ENCODE measurements at places on chromosomes 2 and 18.
A peak's percentile ranks its signal among the peaks of the same experiment; 100 is the strongest.

GRCh38 chr2:8320311-8321066 is 361.4 kb upstream of the ID2 start:
- no peak for DNase-seq

DNA sequence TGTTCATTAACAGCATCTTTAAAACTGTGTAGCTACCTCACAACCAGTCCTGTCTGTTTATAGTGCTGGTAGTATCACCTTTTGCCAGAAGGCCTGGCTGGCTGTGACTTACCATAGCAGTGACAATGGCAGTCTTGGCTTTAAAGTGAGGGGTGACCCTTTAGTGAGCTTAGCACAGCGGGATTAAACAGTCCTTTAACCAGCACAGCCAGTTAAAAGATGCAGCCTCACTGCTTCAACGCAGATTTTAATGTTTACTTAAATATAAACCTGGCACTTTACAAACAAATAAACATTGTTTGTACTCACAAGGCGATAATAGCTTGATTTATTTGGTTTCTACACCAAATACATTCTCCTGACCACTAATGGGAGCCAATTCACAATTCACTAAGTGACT is 7.0 kb downstream of the RRM2 start:
- DNase-seq = no peak

- no peak for DNase-seq
These were observed 18.7 kb upstream of the METTL21A start for GRCh38 chr2:207643892-207644291.

DNA sequence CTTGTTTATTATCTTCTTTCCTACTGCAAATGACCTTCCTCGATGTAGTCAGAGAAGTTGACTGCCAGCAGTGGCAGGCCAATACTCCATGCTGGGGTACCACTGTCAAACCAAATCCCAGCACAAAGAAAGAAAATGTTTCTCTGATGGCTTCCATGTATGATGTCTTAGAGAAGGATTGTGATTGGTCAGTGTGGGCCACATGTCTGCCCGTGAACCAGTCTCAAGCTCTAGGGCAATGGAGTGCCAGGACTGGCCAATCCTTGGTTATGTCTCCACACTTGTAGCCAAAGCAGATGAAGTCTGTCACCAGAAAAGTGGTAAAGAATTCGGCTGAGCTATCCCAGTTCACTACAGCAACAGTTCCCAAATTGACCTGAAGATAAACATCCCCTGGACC is 17.6 kb upstream of the SMAD4 start:
- DNase-seq = no peak

DNA sequence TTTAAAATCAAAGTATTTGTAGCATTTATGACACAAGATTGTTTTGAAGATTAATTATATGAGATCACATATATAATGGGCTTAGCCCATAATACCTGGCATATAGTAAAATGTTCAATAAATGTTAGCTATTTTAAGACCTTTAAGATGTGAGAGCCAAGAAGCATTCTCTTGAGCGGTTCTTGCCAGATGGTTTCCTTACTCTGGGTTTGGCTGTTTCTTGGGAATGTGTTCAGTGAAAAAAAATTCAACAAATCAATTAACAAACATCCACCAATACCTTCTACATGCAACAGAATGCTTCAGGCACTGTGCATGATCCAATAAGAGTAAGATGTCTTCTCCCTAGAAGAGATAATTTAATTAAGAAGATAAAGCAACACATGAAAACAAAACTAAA is 230.4 kb downstream of the CMPK2 start:
- no peak for DNase-seq

DNA sequence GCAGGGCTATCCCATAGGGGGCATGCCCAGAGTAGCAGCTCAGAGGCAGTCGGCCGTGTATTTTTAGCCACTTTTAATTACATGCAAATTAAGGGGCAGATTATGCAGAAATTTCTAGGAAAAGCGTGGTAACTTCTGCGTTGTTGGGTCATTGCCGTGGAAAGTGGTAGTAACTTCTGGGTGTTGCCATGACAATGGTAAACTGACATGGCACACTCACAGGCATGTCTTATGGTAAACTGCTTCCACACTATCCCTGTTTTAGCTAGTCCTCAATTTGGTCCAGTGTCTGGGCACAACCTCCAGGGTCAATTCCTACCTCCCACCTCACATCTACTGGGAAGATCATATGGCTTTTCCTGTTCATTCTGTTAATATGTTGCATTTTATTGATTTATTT is 428.9 kb upstream of the FANCL start:
- DNase-seq = no peak

GRCh38 chr18:10093445-10093844 is 179.6 kb downstream of the VAPA start:
- DNase-seq = no peak

- DNase-seq = no peak
These were observed 910 bp downstream of the SRSF7 start for GRCh38 chr2:38750011-38750890.

DNA sequence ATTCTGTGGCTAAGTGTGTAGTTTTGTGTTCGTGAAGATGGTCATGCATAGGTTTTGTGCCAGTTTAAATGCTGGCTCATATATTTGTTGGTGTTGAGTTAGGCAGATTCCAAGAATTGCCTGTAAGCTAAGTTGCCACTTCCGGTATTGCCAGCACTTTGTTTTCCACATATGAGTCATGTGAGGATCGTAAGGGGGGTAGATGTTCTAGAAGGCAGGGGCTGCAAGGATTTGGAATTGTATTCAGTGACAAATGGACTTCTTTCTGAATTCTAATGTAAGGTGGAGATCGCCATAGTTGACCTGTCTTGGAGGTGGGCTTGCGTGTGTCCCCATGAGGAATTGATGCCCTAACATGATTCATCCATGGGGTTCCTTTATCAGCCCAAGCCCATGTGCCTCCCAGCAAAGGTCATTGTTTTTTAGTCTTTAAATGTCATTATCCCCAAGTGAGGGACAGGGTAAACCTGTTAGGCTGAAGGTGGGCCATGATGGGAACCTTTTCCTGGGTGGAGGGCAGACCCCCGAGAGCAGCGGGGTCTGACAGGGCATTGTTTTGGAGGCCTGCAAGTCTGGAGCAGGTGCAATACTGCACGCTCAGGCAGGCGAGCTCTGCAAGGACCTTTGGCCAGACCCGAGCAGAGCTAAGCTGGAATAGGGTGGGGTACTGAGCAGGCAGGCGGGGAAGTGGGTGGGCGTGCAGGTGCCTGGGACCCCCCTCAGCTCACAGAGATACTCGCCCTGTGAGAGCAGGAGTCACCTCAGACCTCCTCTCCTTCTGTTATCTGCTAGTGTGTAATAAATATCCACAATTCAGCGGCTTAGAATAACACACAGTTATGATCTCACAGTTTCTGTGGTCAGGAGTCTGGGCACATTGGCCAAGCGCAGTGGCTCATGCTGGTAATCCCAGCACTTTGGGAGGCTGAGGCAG is 77.4 kb downstream of the LRRFIP1 start:
- peak; percentile 79 for DNase-seq

DNA sequence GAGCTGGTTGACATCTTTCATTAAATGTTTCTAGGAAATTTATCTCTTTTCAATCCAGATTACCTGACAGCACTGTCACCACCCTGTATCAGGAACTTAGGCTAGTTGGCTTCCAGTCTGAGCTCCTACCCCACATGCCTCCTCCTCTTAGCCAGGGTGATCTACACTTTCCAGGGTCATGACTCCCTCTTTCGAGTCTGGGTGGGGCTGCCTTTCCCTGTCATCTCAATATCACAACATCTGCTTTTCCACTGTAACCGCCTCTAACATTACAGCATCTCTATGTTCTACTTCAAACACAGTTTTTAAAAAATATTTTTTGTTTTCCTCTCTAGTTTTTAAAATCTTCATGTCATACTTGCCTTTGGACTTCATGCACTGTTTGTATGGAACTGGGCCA is 129.2 kb downstream of the RBMS1 start:
- no peak for DNase-seq

- DNase-seq = no peak
These were observed 24.6 kb upstream of the TLK1 start for GRCh38 chr2:171185165-171185818.

DNA sequence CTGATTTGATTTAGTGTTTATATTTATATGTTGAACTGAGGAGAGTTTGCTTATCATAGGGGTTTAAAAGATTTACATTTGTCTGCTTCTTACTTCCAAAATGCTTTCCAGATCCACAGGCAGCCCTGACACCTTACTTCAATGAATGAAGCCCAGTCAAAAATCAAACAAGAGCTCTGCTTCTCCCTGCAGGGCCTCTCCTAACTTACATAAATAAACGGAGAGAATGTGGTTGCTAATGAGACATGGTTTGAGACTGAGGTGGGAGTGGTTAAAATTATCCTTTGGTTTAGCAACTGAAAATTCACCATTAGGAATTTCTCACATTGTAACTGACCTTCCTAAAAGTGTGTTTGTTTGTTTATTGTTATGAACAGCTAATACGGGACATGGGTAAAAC is 612.3 kb upstream of the FANCL start:
- DNase-seq = no peak

DNA sequence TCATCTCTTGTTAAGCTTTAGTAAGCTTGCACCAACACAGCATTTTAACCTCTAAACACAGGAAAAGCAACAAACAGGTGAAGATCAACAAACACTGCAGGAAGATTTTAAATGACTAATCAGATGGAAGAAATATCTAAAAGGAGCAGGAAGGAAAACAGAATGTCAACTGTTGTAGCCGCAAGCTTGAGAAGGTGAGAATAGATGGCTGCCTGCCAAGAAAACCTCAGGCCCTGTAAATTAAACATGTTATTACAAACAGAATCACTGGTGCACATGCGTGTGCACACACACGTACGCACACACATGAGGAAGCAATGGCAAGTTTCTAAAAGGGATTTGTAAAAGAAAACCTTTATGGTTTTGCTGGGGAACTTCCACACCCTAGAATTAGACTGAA is 257.8 kb upstream of the GALNT5 start:
- no peak for DNase-seq

DNA sequence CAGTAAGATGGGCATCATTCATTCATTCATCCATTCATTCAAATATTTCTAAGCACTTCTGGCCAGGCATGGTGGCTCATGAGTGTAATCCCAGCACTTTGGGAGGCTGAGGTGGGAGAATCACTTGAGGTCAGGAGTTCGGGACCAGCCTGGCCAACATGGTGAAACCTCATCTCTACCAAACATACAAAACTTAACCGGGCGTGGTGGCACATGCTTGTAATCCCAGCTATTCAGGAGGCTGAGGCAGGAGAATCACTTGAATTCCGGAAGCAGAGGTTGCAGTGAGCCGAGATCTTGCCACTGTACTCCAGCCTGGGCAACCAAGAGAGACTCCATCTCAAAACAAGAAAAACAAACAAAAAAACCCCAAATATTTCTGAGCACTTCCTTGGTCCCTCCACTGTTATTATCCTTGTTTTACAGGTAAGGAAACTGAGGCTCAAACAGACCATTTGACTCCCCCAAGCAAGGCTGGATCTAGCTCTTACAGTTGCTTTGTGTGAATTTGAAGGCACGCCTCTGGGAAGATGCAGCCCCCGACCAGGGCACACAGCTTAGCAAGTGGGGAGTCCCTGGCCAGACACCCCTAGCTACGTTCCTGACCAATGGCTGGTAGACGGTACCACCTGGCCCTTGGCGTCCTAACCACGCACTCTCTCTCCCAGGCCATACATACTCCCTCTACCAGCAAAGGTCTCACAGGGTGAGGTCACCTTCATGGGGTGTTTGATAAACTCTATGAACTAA is 50.6 kb upstream of the ODC1 start:
- no peak for DNase-seq

- DNase-seq = no peak
These were observed 82.8 kb downstream of the HRH4 start for GRCh38 chr18:24543086-24543794.
